ENCODE measurements at places on chromosomes 12 and 14. TPM values are rescaled to one million over a fixed set of nuclear protein-coding genes. Genes with fewer than 3 reads are reported as not detected.

The GPR65 gene
- total RNA-seq, result 1.6 TPM

The NCOR2 gene
- 71.2 TPM for total RNA-seq

The RACGAP1 gene
- total RNA-seq, result 32.4 TPM

The STON2 gene
- total RNA-seq, result 28.7 TPM
